ENCODE measurements at places on chromosomes 2 and 18. TPM values are rescaled to one million over a fixed set of nuclear protein-coding genes. Genes with fewer than 3 reads are reported as not detected.

- peak overlapping the region; percentile 11 for H3K4me3 ChIP-seq
- H3K27ac ChIP-seq, result peak overlapping the region; percentile 70
- H3K36me3 ChIP-seq, result peaks cover 2% of the 10 kb centered on the region
- DNase-seq, result no peak
- H3K4me1 ChIP-seq, result peaks cover 83% of the 10 kb centered on the region
- H3K27me3 ChIP-seq, result no peaks in the 10 kb centered on the region
These were observed 134.4 kb downstream of the FIGN start for GRCh38 chr2:163601377-163601776.

Gene ANKRD62
- not detected for total RNA-seq

Gene PIEZO2
- total RNA-seq, result 139 TPM

DNA sequence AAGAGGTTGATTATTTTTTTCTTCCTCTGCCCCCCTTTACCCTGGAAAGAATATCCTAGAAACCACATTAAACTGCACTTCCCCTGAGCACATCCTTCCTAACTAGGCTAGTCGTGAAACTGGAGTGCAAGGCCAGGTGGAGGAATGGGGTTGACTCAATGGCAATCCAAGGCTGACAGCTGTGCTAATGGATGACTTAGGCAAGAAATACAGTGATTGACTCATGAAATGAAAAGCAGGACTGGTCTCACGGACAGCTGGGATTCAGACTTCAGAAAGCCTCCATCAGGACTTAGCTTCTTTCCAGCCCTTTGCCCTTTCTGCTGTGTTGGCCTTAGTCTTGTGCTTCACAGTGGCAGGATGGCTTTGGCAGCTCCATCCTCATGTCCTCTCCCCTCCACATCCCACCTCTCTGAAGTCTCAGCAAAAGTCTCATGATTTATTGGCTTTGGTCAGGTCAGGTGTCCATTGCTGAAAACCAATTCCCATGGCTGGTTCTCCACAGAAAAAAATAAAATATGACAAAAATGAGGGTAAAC is 33.8 kb downstream of the INSIG2 start:
- no peaks in the 10 kb centered on the region for H3K4me1 ChIP-seq
- peaks cover 2% of the 10 kb centered on the region for H3K27me3 ChIP-seq
- H3K36me3 ChIP-seq, result no peaks in the 10 kb centered on the region
- no peak overlapping the region for H3K4me3 ChIP-seq
- no peak for DNase-seq

Gene SLC5A6
- 33.3 TPM for total RNA-seq

Measured in osteocyte (in vitro differentiated cells).